Stimulated activated CD4-positive, alpha-beta T cell treated with anti-CD3 and anti-CD28 coated beads, Interleukin-1b, Interleukin-23, amount 100 ng/mL, for 24 hours (primary cell): ENCODE measurements at places on chromosomes 5 and 9.

GRCh38 chr9:84254972-84255371 lies 85.6 kb downstream of the SLC28A3 start:
- no peak for DNase-seq

DNA sequence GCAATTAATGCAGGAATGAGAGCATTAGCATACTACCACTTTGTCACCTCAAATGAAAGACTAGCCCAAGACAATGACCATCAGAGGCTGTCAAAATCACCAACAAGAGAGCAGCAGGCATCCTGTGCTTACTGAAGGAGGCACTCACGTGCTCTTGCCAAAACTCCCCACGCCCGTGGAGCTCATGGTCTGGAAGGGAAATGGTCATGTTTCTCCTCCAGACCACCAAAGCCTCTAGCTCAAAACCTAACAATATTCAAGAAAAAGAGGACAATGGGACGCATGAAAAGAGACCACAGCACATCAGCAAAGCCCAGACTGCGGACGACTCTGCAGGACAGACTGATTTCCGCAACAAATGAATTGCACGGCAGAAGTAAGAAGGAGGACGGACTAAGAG lies 12.8 kb downstream of the AKNA start:
- DNase-seq, result no peak

- DNase-seq, result no peak
Measured at GRCh38 chr5:167969998-167970397, 321.4 kb upstream of the WWC1 start.

GRCh38 chr5:107331312-107331711 lies 339.4 kb downstream of the EFNA5 start:
- DNase-seq, result no peak

- no peak for DNase-seq
Measured at GRCh38 chr9:90037146-90037797, 432.5 kb downstream of the GADD45G start.

- DNase-seq, result no peak
Measured at GRCh38 chr5:33833237-33833575, 58.6 kb downstream of the ADAMTS12 start.

DNA sequence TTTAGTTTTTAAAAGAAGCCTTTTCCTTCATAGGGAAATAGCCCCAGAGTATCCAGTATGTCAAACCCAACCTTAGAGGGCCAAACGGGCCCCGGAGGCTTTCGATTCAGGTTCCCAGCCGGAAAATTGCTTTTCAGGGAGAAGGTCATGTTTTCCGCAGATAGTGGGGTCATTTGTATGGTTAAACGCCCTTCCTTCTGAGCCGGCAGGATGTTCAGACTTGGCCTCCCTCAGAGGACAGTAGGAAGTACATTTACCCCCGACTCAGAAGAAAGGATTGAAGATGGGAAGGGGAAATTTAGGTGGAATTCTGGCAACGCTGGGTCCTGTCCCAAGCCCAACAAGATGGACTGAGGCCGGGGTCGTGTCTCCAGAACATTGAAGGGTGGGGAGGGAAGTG lies 195.2 kb downstream of the AOPEP start:
- DNase-seq, result no peak

- DNase-seq, result no peak
Measured at GRCh38 chr9:128846680-128847030, 17.1 kb upstream of the SPOUT1 start.

- no peak for DNase-seq
Measured at GRCh38 chr9:120625222-120625621, 45.3 kb upstream of the CDK5RAP2 start.

GRCh38 chr5:132434416-132435286 lies 55.9 kb downstream of the IRF1 start:
- DNase-seq, result no peak

- DNase-seq, result no peak
Measured at GRCh38 chr5:137619191-137619870, 116.6 kb downstream of the KLHL3 start.

DNA sequence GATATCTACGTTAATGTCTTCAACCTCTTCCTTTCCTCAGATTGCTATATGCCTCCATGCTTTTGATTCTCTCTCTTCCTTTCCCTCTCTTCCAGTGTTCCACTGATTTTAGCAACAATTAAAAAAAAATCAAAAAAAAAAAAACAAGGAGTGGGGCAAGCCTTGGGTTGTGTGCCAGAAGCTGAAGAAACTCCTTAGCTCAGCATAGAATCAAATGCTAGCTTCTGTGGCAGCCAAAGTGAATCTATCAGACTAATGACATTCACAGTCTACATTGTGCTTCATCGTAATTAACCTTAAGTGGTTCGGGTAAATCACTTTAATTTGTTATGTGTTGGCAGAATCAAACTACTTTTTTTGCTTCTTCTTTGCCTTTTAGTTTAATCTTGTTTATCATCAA lies 237.3 kb downstream of the TMEM167A start:
- no peak for DNase-seq

GRCh38 chr9:136856541-136857141 lies 4.5 kb downstream of the MAMDC4 start:
- DNase-seq, result no peak

DNA sequence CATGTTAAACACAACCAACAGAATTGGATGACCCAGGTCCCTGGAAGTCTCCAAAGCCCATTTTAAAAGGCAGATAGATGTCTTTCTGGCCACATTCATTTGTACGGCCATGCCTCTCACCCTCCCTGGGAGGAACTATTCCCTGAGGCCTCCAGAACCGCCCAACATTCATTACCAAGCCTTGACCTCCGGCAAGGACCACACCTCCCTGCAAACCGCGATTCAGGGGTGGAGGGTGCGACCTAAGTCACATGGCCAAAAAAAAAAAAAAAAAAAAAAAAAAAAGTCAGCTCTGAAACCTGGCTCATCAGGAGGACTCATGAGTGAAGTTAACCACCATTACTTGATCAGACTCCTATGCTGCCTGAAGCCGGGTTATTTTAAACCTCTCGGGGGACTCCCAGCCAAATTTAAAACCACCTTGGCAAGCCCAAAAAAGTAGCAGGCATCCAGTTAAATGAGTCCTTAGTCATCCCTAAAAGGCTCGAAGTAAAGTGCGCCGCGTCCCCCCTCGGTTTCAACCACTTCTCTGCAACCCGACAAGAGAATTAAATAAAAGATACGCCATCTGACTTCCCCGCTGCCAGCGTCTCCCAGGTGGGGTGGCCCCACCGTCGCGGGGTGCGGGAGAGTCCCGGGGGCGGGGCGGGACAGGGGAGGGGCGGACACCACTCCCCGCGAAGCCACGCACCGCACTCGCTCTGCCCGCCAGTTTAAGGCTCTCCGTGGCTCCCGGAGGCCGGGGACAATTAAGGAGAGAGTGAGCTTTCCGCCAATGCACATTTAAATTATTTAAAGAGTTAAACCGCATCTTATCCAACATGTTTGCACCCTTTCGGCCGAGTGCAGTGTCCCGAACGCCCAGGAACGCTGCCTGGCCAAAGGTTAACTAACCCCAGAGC lies 2.3 kb downstream of the KLF9 start:
- peak; percentile 63 for DNase-seq

DNA sequence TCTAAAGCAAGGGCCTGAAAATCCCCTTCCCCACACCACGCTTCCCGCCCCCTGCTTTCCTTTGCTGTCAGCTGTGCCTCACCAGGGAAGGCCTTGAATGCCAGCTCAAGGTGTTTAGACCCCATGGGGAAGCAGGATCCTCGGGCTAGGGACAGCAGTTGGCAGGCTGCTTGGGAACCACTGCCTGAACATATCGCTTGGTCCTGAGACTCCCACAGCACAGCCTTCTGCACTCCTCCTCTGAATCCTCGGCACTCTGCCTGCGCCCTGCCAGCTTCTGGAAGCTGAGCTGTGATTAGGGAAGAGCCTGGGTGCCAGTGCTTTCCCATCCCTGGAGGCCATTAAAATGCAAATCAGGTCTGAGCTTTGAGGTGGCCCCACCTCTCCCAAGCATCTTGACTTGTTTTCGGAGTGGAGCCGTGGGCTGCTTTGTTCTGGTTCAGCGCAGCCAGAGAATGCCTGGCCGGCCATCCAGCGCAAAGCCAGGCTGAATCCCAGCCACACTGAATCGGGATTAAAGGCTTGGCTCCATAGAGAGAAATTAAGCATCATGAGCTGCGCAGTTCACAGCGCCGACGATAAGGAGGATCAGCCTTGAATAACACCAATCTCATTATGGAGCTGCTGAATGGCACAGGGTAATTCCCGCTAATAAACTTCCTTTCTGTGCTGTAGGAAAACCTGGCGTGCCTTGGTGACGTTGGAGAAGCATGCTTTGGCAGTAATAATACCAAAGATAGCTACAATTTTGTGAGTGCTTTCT lies 40.0 kb downstream of the AMBP start:
- DNase-seq, result no peak

GRCh38 chr9:127140842-127141675 lies 18.6 kb upstream of the ANGPTL2 start:
- no peak for DNase-seq

DNA sequence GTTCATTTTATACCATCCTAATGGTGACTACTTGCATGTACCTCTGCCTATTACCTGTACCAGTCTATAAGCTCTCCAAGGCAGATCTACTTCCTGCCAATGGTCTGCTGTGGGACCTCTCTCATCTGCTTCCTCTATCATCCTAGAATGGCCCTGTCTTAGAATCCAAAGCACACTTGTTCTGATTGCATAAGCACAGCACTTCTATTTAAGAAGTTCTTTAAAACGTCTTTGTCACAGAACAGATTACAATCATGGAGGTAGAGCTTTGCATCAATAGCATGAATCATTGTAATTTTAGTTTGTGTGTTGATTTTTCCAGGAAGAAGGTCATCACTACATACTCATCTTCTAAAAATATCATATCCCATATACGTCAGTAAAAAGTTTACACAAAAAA lies 131.8 kb upstream of the ACOT12 start:
- DNase-seq, result no peak

DNA sequence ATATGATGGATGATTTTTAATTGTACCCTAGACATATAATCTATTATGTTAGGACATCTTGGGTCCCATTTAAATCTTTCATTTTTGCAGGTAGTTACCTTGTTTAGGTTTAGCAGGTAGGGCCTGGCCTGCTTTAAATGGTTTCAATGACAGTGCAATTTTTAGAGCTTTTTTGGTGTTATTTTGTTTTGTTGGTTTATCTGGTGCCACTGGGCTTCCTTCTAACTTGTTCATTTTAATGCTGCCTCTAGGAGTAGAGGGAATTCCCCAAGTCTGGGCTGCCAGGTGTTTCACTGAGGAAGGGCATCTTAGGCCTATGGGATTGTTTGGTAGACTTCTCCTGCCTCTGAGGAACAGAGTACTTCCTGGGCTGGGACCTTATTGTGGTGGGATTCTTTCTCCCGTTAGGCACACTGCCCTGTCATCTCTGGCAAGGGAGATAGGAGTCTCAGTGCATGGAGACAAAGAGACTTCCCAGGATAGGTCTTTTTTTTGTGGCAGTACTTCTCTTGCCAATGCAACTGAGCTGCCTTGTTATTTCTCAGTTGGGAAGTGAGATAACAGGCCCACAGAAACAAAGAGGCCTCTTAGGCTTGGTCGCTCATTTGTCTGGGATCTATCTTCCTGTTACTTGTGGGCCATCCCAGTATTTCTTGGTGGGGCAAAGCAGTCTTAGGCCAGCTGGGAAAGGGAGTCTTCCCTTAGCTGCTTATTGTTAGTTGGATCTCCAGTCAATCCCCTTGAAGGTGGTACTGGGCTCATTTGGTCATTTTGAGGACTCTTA lies 282.9 kb downstream of the FER start:
- DNase-seq, result no peak

- DNase-seq, result no peak
Measured at GRCh38 chr5:79436821-79437220, 77.1 kb downstream of the HOMER1 start.

- no peak for DNase-seq
Measured at GRCh38 chr9:80146466-80146865, 574.7 kb downstream of the TLE4 start.

- DNase-seq, result no peak
Measured at GRCh38 chr5:128674837-128675446, 136.9 kb upstream of the FBN2 start.

GRCh38 chr5:143239882-143240518 lies 163.5 kb downstream of the NR3C1 start:
- DNase-seq, result no peak

- DNase-seq, result no peak
Measured at GRCh38 chr9:69297300-69297980, 27.6 kb upstream of the ENTREP1 start.

- no peak for DNase-seq
Measured at GRCh38 chr9:69798744-69799143, 21.9 kb upstream of the CFAP95 start.

DNA sequence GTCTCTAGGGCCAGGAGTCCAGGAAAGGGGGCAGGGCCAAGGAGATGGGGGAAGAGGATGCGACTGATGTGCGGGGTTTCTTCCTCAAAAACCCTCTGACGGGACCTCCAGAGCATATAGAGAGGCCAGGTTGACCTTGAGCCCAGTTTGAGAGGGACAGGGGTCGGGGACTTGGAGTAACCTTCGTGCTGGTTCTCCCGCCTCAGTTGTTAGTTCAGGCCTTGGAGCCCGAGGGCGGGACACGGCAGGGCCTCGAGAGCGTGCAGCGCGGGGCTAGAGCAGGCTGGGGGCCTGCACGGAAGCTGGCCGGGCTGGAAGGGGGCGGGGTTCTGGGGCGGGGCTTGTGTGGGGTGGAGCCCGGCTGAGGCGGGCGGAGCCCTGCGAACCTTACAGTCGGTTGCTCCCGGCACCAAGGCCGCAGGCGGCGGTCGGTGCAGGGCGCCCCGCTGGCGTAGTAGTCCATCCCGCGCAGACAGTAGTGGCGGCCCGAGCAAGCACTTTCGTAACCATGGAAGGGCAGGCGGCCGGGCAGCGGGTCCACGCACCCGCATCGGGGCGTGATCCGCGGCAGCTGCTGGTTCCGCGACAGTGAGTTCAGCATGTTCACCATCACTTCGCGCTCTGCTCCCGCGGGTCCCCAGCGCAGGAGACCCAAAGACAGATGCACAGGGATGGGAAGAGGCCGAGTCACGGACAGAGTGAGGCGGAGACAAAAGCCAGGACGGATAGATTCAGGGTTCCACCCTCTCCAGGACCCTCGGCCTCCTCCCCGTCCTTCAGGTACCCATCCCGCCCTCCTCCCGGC lies 4.0 kb upstream of the MYORG start:
- peak; percentile 62 for DNase-seq

- DNase-seq, result no peak
Measured at GRCh38 chr9:134509281-134509680, 132.3 kb upstream of the COL5A1 start.

- DNase-seq, result no peak
Measured at GRCh38 chr9:80873861-80874260, 815.5 kb downstream of the TLE1 start.

- no peak for DNase-seq
Measured at GRCh38 chr9:16310278-16311110, 560.0 kb downstream of the BNC2 start.

- DNase-seq, result no peak
Measured at GRCh38 chr9:87853302-87853701, 29.4 kb upstream of the SPATA31E1 start.

DNA sequence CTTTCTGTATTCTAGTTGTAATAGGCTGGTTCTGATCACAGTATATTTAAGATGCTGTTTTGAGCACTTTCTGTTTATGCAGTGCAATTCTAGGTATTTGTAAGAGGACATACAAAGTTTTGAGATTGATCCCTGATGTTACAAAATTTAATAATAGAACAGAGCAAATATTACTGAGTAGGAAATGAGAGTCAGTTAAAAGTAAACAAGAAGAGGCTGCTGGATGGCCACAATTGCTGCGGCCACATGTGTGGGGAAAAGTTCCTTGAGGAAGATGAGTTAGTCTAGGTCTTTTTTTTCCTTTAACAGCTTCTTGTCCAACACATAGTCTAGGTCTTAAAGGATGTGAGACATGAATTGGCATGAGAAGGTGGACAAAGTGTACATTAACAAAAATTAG lies 11.3 kb downstream of the EHMT1 start:
- no peak for DNase-seq
